ENCODE measurements at places on chromosomes 2 and 18. TPM values are rescaled to one million over a fixed set of nuclear protein-coding genes. Genes with fewer than 3 reads are reported as not detected.
A peak's percentile ranks its signal among the peaks of the same experiment; 100 is the strongest.

- DNase-seq: no peak
Measured at GRCh38 chr2:134782792-134783191, 55.6 kb upstream of the ACMSD start.

- no peak for DNase-seq
Measured at GRCh38 chr2:143801561-143801960, 672.3 kb downstream of the ARHGAP15 start.

DNA sequence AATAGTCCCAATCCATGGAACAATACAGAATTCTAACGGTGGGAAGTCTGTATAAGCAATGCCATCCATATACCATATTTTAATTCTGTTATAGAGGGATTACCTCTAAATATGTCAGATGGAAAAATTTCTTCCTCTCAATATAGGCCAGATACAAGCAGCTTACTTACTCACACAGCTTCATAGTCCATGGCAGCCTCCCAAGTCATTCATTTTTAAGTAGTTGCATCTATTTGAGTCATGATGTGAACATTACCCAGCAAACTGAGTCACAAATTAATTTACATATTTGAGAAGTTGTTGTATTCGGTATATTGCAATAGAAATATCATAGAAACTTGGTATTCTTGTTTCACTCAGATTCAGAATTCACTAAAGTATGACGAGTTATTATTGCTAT is 20.3 kb downstream of the TBR1 start:
- no peak for DNase-seq

GRCh38 chr18:62324917-62325805 is at the start of gene TNFRSF11A:
TNFRSF11A (plus strand) TSS chr18:62325310; CDS start chr18:62325353, 43 bp downstream.
- DNase-seq: no peak

- DNase-seq: no peak
Measured at GRCh38 chr18:59386909-59387686, 28.0 kb upstream of the LMAN1 start.

- no peak for DNase-seq
Measured at GRCh38 chr18:37298816-37299215, 266.8 kb downstream of the CELF4 start.

DNA sequence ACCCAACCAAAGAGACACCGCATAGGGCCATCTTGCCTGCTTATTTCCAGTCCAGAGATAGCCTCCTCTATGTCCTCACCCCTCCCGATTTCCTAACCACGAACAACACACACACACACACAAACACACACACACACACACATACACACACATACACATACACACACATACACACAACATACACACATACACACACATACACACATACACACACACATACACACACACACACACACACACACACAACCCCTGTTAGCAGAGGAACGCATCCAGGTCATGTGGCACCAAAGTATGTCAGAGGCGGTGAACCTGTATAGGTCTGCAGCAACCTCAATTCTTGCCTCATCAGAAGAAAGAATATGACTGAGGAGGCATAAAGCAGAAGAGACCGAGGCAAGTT is 18.5 kb upstream of the DNER start:
- DNase-seq: no peak

- peak; percentile 62 for DNase-seq
Measured at GRCh38 chr2:46490521-46491141, 11.3 kb downstream of the TMEM247 start.

GRCh38 chr2:37181726-37182684 is 6.5 kb downstream of the SULT6B1 start:
- DNase-seq: no peak

DNA sequence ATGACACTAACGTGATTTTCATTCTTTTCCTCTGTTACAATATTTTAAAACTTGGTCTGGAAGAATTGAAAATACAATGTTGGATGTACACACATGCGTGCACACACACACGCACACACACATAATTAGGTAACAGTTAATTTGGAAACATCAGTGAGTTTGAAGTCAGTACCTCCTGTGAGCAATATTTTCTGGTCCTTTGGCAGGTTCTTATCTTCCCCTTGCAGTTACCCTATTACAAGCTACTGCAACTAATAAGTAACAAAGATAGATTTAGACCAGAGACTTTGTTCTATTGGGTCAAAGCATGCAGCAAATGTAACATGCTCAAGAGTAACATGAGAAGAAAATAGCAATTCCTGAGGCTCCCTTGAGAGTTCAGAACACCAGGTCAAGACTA is 73.3 kb downstream of the ZNF385B start:
- DNase-seq: no peak

DNA sequence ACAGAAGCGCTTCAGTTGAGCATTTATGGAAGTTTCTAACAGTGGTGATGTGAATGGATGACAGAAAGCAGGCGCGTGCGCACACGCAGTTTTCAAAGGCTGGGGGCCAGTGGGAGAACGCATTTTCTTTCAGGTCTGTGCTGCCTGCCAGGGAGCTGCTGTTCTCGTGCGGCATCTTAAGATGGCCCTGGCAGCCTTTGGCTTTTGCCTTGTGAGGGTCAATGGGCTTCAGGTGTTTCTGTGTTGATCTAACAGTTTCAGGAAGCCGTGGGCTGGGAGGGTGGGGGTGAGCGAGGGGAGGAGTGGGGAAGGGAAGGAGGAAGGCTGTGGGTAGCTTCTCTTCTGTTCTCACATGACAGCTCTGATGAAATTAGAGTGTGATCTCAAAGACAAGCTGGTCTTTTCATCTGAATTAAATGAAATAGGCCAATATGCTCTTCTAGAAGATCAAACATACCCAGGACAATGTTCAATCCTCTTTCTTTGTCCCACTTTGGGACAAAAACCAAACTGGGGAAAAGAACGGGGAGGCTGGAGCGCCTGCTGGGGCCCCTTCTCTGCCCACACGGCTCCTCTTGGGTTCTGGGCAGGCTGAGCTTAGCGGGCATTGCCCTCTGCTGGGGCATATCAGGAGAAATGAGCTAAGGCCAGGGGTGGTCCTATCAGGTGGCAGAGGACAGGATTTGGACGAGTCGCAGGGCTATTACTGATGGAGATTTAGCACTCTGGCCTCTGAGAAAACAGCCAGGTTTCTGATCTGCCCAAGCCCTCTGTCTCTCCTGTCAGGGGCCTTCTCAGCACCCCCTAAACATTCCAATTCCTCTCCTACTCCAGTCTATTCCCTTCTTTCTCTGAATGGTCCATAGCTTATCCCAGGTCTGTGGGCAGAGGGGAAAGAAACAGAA is 126.2 kb upstream of the LGALSL start:
- DNase-seq: peak; percentile 58

DNA sequence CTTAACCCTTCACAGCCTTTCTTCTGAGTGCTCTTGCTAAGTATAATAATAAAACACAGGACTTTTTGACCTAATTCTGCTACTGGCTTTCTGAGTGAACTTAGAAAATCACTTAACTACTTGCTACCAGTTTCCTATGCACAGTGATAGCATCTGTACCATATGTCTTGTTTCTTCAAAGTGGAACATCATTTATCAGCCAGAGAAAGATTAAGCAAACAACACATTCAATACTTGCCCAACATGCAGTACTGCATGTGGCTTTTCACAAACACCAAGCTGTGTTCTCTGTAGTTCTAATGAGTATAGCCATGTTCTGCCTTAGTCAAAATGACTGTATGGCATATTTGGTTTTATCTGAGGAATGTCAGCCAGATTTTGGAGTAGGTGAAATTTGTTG is 1286.6 kb upstream of the ZEB2 start:
- DNase-seq: no peak

GRCh38 chr2:203574824-203575223 is 39.7 kb upstream of the RAPH1 start:
- DNase-seq: no peak

DNA sequence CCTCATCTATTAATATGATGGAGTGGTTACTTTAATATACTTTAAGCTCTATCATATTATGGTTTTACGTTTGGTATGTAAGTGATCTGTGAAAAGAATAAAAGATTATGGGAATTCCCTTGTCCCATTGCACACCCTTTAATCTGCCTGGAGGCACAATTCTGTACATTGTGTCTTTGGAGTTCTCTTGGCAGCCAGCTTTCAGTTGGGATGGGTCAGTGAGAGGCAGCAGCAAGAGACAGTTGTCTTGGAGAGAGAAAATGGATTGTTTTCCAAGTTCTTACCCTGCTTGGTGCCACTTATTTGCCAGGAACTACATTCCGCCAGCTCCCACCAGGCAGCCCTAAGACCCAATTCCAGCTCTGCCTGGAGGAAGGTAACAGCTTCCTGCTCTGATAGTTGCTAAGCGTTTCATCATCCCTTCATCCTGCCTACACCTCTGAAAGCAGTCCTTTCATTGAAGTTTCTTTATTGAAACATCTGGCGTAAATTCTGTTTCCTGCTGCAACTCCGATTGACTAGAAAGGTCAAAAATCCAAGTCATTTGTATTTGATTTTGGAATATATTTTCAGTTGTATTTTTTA is 365.2 kb downstream of the AKAIN1 start:
- DNase-seq: no peak

GRCh38 chr18:26863921-26864497 is 1.5 kb downstream of the AQP4 start:
- no peak for DNase-seq

DNA sequence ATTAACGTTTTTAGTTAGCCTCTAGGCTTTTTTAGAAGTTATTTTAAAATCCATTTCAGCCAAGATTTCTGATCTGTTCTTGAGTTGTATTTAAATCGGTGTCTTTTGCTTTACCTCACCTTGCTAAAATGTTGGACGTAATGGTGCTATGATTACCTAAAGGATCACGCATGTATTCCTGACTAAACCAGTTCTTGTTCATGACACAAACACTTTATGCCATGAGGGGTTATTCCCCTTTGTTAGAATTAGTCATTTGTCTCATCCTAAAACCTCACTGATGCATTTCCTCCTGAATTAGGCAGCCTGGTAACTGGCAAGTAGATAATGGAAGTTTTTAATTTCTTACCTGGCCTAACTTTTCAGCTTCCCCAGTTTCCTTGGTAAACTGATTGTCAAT is 185.4 kb upstream of the TANK start:
- DNase-seq: no peak

DNA sequence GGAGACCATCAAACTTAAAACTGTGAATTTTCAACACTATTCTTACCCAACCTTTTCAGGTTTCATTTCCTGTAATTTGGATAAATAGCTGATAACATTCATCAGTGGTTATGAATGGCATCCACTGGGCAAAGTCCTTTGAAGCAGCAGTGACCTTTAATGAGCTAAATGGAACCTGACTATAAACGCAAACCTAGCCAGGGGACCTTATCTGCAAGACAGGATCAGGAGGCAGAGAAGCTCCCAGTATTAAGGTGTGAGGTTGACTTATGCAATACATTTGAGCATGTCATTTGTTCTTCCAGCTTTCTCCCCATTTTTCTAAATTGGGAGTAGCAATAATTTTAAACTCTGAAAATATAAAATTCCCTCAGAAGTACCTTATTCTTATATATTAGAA is 38.4 kb downstream of the CREG2 start:
- no peak for DNase-seq

DNA sequence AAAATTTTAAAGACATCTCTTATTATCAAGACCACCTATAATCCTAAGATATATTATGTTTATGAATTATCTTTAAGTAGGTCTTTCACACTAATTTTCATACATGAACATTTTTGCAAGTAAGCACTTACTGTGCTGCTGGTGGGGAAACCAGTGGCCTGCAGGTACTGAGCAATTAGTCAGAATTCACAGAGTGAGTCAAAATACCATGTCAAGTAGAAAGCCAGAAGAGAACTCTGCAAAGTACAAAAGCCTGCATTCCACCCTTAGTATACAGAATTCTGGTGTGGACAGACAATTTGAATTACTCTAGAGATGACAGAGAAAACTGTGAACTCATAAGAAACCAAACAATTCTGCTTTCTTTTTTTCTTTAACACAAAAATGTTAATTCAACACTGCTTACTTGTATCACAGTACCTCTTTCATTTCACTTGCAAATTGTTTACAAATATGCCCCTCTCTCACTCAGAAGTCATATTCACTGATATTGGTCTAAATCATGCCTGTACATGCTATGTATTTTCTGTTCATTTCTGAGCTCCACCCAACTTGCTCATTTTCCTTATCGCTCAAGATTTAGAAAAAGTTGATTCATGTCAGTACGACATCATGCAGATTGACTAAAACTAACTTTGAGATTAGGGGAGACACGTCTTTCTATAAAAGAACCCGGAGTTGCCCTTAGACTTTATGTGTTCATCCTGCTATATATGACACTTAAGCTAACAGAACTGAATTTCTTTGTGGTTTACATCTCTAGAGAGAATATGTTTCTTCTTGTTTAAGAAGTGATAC is 182.9 kb downstream of the IKZF2 start:
- DNase-seq: no peak

DNA sequence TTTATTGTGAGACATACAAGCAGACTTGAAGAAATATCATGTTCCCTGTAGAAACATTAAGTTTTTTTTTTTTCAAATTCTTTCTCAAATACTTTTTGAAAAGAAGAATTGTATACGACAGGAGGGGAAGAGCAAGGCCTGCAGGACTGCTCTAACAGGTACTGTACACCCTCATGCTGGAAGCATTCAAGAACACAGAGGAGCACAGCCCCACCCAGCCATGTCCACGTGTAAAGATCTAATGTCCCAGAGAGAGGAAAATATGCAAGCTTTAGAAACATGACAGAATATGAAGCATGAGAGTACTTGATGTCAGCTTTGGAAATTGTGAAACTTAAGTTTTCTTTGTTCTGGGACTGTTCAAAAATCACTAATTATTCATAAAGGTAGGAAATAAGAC is 191.6 kb downstream of the TTC32 start:
- DNase-seq: no peak

DNA sequence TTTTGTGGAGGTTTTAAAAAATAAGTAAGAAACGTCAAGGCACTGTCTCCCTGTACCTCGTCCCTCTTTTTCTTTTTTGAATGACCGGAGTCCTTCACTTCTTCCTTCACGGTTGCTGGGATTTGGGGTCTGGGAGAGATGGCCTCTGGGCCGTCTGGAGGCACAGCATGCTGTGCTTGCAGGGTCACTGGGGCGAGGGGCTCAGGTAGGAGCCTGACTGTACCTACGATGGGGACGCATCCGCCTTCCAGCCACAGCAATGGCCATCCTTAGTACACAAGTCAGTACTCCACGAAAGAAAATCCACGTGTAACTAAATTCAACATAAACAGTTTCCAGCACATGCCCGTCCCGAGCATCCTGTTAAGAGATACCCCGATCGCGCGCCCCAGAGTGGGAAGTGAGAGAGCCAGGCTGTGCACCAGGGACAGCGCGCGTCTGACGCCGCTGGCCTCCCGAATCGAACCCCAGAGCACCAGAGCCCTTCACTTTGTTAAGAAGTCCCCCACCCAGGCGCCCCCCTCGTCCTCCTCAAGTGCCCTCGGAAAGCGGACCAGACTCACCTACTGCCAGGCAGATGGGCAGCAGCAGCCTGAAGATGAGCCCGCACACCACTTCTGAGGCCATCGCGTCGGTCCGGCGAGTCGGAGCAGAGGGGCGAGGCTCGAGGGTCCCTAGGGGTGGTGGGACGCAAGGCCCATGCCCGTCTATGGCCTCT is 1.2 kb downstream of the PIEZO2 start:
- no peak for DNase-seq

- no peak for DNase-seq
Measured at GRCh38 chr2:24117902-24118301, 5.2 kb downstream of the PFN4 start.

- no peak for DNase-seq
Measured at GRCh38 chr18:51054764-51055163, 24.8 kb downstream of the SMAD4 start.

Gene SPP2
- not detected for total RNA-seq

Gene SLC25A12
- total RNA-seq: 36.7 TPM

Gene KIAA2012
- total RNA-seq: not detected

Gene TAF1B
- total RNA-seq: 41.1 TPM

Gene TTC21B
- total RNA-seq: 26.4 TPM

Gene ERLEC1
- 38.7 TPM for total RNA-seq

Gene GPR45
- total RNA-seq: not detected

Gene EVX2
- not detected for total RNA-seq

Gene ST8SIA5
- not detected for total RNA-seq

Gene PSMA8
- not detected for total RNA-seq

Gene HOXD9
- 19.8 TPM for total RNA-seq

Gene SNORC
- total RNA-seq: 7.3 TPM

Measured in ureter (tissue), 1 donor.